NB4 (cell line): ENCODE measurements at places on chromosomes 6 and 20.

- no peak for DNase-seq
These were observed 42.6 kb downstream of the NCOA3 start for GRCh38 chr20:47544240-47544639.

GRCh38 chr6:88492824-88493223 is 326.7 kb upstream of the CNR1 start:
- DNase-seq = peak; percentile 26

DNA sequence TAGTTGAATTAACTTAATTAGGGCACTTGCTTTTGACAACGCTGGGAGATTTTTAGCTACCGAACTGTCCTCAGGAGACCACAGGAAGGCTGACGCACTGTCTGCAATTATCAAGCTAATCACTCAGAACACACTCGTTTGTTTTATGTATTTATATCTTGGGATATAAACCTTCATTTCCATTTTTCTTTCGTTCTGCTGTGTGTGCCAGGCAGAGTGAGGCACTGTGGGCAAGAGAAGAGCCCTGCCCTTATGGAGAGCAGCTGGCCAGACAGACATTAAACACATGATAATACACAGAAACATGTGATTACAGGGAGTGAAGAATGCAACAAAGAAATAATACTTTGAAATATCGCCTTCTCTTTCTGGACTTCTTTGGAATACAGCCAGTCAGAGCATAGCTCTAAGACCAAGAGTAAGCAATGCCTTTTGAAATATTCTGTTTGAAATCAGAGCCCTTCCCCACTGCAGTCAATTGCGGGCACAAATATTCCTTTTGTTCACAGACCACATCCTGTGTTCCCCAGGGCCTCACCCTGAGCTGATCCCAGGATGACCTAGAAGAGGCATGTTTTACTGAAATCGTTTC is 96.8 kb downstream of the ANKRD60 start:
- no peak for DNase-seq

DNA sequence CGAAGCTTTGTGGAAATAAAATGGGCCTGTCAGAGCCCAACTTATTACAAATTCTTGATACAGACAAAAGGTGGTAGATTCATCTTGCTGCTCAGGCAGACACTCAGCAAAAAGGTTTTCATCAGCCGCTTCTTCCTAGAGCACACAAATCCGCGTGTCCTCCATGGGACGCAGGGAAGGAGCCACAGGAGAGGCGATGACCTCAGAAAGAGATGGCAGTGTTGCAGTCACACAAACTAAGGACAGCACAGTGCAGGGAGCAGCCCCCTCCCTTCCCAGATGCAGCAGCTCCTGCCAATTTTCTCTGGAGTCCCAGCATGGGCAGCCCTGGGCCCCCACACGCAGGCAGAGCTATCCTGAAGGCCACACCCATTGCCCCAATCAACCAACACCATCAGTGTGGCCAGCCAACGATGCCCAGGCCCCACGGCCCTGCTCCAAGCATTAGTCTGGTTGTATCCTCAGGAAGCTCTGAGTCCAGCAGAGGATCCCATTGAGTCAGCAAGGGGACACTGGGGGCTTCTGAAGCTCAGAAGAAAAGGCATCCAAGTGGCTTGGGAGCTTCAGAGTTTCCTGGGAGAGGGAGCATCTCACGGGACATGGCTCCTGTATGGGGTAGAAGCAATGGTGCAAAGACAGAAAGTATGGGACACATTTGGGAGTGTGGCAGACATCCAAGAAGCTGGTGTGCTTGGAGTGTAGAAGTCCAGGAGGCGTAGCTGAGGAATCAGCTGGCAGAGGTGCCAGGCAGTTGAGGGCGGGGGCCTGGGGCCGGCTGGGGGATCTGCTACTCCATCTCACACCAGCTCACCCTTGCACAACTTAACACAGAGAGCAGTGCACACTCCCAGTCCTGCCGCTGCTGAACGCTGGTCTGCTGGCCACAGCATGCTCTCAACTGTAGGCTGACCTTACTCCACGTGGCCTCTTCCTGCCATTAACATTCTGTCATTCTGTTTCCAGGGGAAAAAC is 142.1 kb upstream of the CST7 start:
- no peak for DNase-seq

GRCh38 chr20:10705801-10706459 is 32.1 kb upstream of the JAG1 start:
- no peak for DNase-seq
